Suppressor macrophage treated with lipopolysaccharide for 1 hour (primary cell): ENCODE measurements at places on chromosomes 13 and 19.

GRCh38 chr13:24127116-24127631 lies 33.3 kb upstream of the SPATA13 start:
- no peak for DNase-seq

- DNase-seq: peak; percentile 7
Observed at GRCh38 chr13:60335531-60335930, 61.5 kb upstream of the TDRD3 start.

GRCh38 chr13:28468023-28468915 lies 26.7 kb downstream of the FLT1 start:
- peak; percentile 89 for DNase-seq

GRCh38 chr13:40342461-40342860 lies 324.0 kb downstream of the FOXO1 start:
- DNase-seq: no peak

DNA sequence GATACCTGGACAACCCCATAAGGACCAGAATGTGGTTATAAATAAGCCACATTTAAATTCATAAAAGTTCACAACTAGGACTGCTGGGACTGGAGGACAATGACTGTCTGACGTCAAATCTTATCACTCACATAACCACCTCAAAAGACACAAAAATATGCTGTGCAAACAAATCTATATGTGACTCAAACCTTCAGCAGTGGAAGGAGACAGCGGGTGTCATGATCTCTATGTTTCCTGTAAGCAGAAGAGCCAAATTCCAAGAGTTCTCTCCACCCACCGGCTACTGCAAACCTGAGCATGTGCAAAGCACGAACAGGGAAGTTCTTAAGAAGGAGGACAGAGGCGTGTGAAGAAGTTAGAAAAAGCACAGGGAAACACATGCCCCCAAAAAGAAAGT lies 113.2 kb downstream of the MYCBP2 start:
- no peak for DNase-seq

- no peak for DNase-seq
Observed at GRCh38 chr19:38868551-38868950, 9.5 kb downstream of the RINL start.

GRCh38 chr13:98986226-98986846 lies 8.5 kb upstream of the DOCK9 start:
- no peak for DNase-seq

GRCh38 chr13:79560954-79561353 lies 80.0 kb downstream of the NDFIP2 start:
- no peak for DNase-seq

GRCh38 chr13:63345835-63346234 lies 1930.2 kb upstream of the PCDH20 start:
- DNase-seq: no peak

- DNase-seq: peak; percentile 4
Observed at GRCh38 chr13:103883164-103883563, 816.9 kb upstream of the SLC10A2 start.

- DNase-seq: no peak
Observed at GRCh38 chr13:27822258-27822872, 30.1 kb downstream of the GSX1 start.

DNA sequence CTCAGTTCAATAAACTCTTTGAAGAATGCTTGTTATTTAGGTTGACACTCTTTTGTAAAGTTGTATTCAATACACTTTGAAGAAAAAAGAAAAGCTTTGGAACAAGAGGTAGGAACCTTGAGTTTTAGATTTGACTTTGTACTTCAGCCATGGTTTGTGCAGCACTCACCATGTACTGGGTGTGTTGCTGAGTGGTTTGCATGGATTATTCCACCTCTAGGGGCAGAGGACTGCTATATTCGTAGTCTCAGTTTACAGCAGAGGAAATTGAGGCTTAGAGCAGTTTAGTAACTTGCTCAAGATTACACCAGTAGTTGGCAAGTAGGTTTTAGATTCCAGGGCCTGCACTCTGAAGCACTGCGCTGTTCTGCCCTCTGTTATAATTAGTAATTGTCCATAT lies 68.8 kb downstream of the DNAJC3 start:
- DNase-seq: no peak

GRCh38 chr19:13099073-13099999 lies 3.3 kb downstream of the LYL1 start:
- DNase-seq: peak; percentile 88

GRCh38 chr19:43778651-43779050 lies 2.1 kb downstream of the KCNN4 start:
- no peak for DNase-seq

DNA sequence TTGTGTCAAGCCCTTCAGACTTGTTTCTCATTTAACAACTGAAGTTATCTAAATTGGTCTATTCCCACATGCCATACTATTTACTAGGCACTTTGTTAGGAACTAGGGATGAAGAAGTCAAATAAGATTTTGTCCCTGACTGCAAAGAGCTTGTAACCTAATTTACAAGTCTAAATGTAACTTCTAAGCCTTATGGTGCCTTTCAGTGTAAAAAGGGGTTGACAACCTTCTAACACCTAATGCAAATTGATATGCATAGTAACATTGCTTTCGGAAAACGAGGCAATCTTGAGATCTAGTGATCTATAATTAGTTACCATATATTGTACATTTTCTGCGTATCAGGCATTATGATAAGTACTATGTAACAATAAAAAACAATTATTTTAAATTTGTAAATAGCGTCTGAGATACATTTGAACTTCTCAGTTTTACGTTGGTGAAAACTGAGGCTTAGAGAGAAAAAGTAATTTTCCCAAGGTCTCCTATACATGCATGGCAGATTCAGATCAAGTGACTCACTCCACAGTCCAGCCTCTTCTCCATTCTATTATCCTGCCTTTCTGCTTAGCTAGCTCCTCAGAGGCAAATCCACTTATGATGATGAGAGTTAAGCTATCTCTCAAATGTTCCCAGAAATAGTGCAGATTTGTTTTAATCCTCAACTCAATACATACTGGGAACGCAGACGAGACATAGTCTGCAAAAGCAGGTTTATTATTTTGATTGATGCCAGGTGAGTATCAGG lies 764.9 kb upstream of the SLITRK5 start:
- DNase-seq: no peak

DNA sequence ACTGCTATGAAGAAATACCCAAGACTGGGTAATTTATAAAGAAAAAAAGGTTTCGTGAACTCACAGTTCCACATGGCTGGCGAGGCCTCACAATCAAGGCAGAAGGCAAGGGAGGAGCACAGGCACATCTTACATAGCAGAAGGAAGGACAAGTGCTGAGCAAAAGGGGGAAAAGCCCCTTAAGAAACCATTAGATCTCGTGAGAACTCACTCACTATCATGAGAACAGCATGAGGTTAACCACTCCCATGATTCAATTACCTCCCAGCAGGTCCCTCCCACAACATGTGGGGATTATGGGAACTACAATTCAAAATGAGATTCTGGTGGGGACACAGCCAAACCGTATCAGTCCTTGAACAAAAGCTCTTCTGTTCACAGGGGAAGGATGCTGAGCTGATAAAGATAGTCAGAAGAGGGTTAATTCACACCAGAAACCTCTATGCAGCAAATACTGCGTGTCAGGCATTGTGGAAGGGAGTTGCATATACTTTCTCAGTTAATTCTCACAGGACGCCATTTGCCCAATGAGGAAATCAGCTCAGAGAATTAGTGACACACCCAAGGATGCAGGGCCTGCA lies 246.2 kb downstream of the FOXO1 start:
- DNase-seq: no peak

- peak; percentile 31 for DNase-seq
Observed at GRCh38 chr19:12802267-12803106, 618 bp downstream of the THSD8 start.

DNA sequence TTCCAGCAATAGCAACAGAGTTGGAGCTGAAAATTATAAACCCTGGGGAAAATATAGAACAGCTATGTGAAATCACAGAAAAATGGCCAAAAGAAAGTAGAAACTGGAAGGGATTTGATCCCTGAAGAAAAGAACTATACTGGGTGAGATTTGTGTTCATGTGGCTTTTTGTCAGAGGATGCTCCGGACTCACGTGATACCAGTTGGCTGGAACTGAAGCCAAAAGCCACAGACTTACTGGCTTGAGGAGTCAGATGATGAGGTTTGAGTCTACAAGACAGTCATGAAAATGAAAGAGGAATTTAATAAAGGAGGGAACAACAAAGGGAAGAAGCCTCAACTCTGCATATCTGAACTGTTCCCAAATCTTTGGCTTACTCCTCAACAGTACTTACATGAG lies 427.1 kb downstream of the GPC5 start:
- DNase-seq: no peak

GRCh38 chr19:29528946-29529645 lies 3.3 kb downstream of the VSTM2B start:
- no peak for DNase-seq

GRCh38 chr13:87287721-87288120 lies 383.4 kb upstream of the SLITRK5 start:
- DNase-seq: no peak

GRCh38 chr13:59409634-59410200 lies 754.0 kb downstream of the DIAPH3 start:
- no peak for DNase-seq

GRCh38 chr13:34943436-34944273 lies 1.6 kb downstream of the NBEA start:
- no peak for DNase-seq

GRCh38 chr13:112952759-112953551 lies 16.1 kb upstream of the MCF2L start:
- no peak for DNase-seq

GRCh38 chr13:26019881-26020870 lies 31.6 kb downstream of the SHISA2 start:
- no peak for DNase-seq

DNA sequence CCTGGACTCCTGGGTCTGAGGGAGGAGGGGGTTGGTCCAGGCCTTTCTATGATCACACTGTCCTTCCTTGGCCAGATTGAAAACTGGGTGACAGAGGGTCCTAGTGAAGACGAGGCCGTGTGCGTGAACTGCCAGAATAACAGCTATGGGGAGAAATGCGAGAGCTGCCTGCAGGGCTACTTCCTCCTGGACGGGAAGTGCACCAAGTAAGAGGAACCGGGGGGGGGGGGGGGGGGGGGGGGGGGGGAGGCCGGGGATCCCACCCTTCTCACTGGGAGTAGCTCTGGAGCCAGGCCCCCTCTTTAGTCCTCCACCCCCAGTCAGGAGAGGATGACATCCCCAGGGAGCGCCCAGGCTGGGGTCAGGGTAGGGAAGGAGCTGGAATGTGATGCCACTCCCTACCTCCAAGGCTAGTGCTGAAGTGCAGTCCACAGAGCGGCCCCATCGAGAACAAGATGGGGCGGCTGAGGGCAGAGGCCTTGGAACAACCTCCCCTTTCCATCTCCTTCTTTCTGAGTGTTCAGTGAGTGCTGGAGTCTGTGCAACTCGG lies 19.4 kb downstream of the CNFN start:
- no peak for DNase-seq

GRCh38 chr13:35228536-35228935 lies 248.0 kb downstream of the MAB21L1 start:
- DNase-seq: no peak

- peak; percentile 81 for DNase-seq
Observed at GRCh38 chr13:99916366-99917103, 55.0 kb downstream of the ZIC5 start.

DNA sequence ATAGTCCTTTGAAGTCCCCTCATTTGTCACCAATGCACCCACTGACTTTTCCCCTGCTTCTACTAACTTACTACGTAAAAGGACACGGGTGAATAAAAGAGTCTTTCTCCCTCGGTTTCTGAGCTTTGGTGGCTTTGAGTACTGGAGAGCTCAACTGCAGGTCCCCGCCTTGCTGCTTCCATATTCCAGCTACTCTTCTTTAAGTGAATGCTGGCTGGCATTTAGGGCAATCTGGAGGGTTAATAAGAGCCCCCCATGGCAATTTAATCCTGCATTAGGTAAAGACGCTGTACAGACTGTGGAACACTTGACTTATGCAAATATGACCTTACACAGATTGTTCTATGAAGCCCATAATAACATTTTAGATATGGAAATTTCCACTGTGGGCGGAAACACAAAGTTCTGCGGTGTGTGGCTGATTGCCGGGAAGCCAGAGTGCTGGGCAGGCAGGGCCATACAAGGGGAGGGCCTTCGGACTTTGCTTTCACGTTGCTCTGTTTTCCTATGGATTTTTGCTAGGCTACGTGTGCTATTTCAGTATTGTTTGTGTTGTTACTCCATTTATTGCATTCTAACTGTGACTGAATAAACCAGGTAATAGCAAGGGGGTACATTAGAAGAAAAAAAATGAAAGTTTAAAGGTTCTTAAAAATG lies 97.5 kb downstream of the SLC10A2 start:
- no peak for DNase-seq

GRCh38 chr13:112887151-112887550 lies 81.9 kb upstream of the MCF2L start:
- DNase-seq: no peak

DNA sequence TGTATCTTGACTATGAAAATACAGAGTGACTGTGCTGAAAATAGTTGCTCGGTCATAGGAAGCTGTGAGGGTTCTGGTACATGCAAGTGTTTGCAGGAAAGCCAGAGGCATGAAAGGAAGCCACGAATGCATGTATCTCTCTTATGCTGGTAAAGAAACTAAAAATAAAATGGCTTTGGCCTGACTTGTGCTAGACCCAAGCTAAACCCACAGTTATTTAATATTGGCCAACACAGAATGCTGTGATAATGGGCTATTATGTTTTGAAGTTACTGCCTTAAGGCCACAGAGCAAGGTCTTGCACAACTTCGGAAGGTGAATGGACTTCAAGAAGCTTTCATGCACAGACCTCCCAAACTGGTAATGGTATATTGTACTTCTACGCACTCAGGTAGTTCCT lies 518.2 kb upstream of the HTR2A start:
- DNase-seq: no peak

DNA sequence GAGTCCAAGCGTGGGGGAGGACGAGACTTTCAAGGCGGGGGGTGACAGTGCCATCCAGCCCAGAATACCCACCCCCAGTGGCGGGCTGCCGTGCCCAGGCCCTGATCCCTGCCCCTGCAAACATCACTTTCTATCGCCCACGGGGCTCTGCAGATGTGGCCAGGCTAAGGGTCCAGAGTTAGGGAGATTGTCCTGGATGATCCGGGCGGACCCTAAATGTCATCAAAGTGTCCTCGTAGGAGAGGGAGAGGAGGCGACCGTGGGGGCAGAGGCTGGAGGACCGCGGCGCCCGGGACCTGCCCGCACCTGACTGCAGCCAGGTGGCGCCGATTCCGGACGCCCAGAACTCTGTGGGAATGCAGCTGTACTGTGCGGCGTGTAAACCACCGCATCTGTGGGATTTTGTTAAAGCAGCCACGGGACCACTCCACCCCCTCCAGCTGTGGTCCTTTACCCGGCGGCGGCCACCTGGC lies 32.4 kb downstream of the GJA3 start:
- DNase-seq: no peak
